Smooth muscle cell of the umbilical artery (primary cell): ENCODE measurements at places on chromosomes 1 and 21. TPM values are rescaled to one million over a fixed set of nuclear protein-coding genes. Genes with fewer than 3 reads are reported as not detected.

Gene NBPF1
- 39.2 and 107 TPM in 2 replicates for total RNA-seq

Gene LCK
- total RNA-seq, result not detected in 2 replicates

Gene GON4L
- total RNA-seq, result 32.7 and 42.5 TPM in 2 replicates

Gene PRMT6
- total RNA-seq, result 11.9 and 15.4 TPM in 2 replicates

Gene GJA4
- total RNA-seq, result 0.09 TPM in 1 of 2 replicates, not detected in the other

Gene CELA2B
- not detected in 2 replicates for total RNA-seq

Gene SPRR2D
- total RNA-seq, result not detected in 2 replicates

Gene RHD
- not detected in 2 replicates for total RNA-seq

Gene TNNT2
- not detected in 2 replicates for total RNA-seq

Gene LRRN2
- not detected in 2 replicates for total RNA-seq

Gene NBPF6
- not detected in 2 replicates for total RNA-seq

Gene NSUN4
- total RNA-seq, result 10.7 and 13.5 TPM in 2 replicates

Gene FBLIM1
- total RNA-seq, result 99.2 and 141 TPM in 2 replicates
